ENCODE measurements at places on chromosomes 7 and 10.
A peak's percentile ranks its signal among the peaks of the same experiment; 100 is the strongest.

DNA sequence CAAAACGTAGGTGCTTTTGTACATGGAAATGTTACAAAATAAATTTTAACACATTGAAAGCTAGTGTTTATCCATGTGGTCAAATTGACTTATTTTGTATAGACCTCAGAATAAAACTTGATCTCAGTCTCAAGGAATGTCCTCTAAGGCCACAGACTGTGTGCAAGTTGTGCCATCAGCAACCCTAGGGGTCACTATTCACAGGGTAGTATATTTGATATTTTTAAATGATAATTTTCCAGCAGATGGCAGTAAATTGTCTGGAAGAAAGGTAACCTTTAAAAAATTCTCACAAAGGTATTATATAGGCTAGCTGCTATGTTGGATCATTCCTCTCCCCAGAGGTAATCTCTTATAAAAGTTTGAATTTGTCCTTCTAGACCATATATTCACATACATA is 12.9 kb upstream of the SNX10 start:
- DNase-seq, result no peak

DNA sequence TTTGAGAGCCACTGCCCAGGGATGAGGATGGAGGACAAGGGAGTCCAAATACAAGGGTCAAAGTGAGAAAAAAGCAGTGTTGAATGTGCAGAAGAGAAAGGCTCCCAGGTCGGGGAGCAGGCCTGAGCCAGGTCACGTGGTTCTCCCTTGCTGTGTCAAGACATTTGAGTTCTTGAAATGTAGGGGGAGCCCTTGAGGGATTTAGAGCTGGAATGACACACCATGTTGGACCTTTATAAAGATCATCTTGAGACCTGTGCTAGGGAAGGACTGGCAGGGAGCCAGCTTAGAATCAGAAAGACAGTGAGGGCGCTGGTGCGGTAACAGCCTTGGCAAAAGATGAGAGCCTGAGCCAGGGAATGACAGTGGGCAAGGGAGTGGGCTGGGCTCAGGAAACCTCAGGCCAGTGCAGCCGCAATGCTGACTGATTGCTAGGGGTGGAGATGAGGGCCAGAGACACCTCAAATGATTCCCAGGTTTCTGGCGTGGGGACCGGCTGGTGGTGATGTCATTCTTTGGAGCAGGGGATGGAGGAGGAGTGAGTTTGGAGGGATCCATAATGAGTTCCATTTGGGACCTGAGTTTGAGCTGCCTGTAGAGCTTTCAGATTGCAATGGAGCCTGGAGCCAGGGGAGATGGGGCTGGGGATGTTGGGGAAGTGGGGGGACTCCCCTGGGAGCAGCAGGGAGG is 120.1 kb downstream of the PTPN20 start:
- peak; percentile 19 for DNase-seq

DNA sequence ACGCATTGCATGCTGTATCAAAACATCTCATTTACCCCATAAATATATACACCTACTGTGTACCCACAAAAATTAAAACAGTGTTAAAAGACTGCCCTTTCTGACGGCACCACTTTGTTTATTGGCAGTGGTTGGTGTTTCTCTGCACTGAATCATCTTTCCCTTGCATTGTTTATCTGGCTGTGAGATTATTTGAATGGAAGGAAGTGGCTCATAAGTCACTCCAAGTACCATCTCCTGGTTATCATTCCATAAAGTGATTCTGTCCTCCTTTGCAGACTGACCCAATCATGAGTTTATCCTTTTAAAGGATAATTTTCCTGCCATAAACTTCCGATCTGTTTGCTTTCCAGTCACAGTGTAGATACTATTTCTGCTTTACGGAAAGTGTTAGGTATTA is 183.8 kb downstream of the CAMK1D start:
- DNase-seq, result no peak

- DNase-seq, result no peak
Measured at GRCh38 chr10:132196178-132197113, 9.7 kb downstream of the DPYSL4 start.

- peak; percentile 88 for DNase-seq
Measured at GRCh38 chr7:129308047-129308446, 83.2 kb downstream of the AHCYL2 start.

- DNase-seq, result no peak
Measured at GRCh38 chr10:132643709-132644526, 106.3 kb downstream of the INPP5A start.

- no peak for DNase-seq
Measured at GRCh38 chr10:126245501-126245900, 142.8 kb downstream of the ADAM12 start.
